Activated CD4-positive, alpha-beta T cell treated with anti-CD3 and anti-CD28 coated beads, Interleukin-2, amount 10 ng/mL, durations not matched to agents 24 days and 14 days (primary cell): ENCODE measurements at places on chromosomes 5 and 9. TPM values are rescaled to one million over a fixed set of nuclear protein-coding genes. Genes with fewer than 3 reads are reported as not detected.
A peak's percentile ranks its signal among the peaks of the same experiment; 100 is the strongest.

SPINK4 gene
- total RNA-seq, result not detected in 2 replicates

LOX gene
- 0.05 TPM in 1 of 2 replicates, not detected in the other for total RNA-seq

SPATA31A3 gene
- total RNA-seq, result not detected in 2 replicates

STX17 gene
- total RNA-seq, result 20.9 and 26.5 TPM in 2 replicates

C9 gene
- total RNA-seq, result not detected in 2 replicates

SLC6A3 gene
- total RNA-seq, result not detected in 2 replicates

DNA sequence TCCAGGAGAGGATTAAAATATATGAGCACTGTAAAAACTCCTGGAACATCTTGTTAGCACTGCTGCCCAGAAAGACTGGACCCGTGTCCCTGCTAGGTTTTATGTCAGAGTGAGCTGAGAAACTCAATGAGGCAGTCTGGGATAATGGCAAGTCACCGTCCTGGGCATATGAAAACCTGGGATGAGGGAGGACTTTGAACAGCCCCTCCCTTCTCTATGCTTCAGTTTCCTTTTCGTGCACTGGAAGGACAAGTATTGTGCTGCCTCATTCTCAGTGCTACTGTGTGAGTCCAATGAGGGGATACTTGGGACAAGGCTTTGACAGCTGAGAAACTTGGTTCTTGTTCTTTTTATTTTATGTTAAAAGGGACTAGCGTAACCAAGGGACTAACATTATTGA lies 143.0 kb upstream of the SHB start:
- H3K4me3 ChIP-seq, result no peak overlapping the region
- H3K4me1 ChIP-seq, result no peaks in the 10 kb centered on the region
- no peak overlapping the region for H3K27ac ChIP-seq
- no peak for DNase-seq

GRCh38 chr9:77554586-77555105 lies 93.5 kb downstream of the GNA14 start:
- no peaks in the 10 kb centered on the region for H3K36me3 ChIP-seq
- no peak overlapping the region for H3K27ac ChIP-seq

- H3K36me3 ChIP-seq, result no peaks in the 10 kb centered on the region
- no peak overlapping the region for H3K27ac ChIP-seq
- no peak overlapping the region for H3K4me3 ChIP-seq
Observed at GRCh38 chr5:103808464-103809106, 246.0 kb upstream of the NUDT12 start.

- H3K36me3 ChIP-seq, result no peaks in the 10 kb centered on the region
- peaks cover 13% of the 10 kb centered on the region for H3K4me1 ChIP-seq
- peak overlapping the region; percentile 81 for H3K4me3 ChIP-seq
- H3K27me3 ChIP-seq, result peaks cover 68% of the 10 kb centered on the region
Observed at GRCh38 chr9:88076286-88077070, 61.8 kb downstream of the SPATA31C2 start.

- peak overlapping the region; percentile 79 for H3K27ac ChIP-seq
- H3K36me3 ChIP-seq, result no peaks in the 10 kb centered on the region
- peak; percentile 88 for DNase-seq
- peaks cover 22% of the 10 kb centered on the region for H3K4me1 ChIP-seq
Observed at GRCh38 chr9:117825609-117826347, 121.6 kb downstream of the TLR4 start.

DNA sequence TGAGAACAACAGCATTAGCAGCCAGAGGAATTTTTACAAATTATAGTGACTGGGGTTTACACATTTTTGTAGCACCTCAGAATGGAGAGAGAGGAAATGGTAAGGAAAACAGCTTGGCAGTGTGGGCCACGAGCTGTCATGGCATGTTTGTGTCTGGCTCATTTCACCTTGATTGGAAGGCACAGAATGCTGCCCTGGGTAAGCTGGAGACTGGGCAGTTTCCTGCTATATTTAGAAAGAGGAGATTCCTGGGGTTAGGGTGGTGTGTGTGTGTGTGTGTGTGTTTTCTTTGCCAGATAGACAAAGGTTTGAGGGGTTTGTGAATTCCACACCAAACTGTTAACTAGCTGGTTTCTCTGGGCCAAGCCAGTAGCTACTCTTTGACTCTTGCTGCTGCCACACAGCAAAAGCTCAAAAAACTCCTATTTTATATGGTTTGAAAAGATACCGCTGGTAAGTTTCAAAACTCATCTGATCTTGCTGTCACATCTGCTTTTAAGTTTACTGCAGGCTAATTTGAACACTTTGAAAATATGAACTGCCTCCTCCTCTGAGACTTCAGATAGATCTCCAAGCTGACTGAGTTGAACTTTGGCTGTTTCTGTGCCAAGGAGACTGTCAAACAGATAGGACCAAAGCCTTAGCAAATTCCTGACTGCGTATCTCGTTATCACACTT lies 9.1 kb downstream of the ARHGAP26 start:
- peaks cover 49% of the 10 kb centered on the region for H3K4me1 ChIP-seq
- H3K27ac ChIP-seq, result no peak overlapping the region
- H3K4me3 ChIP-seq, result no peak overlapping the region
- DNase-seq, result no peak
- H3K36me3 ChIP-seq, result no peaks in the 10 kb centered on the region
- H3K27me3 ChIP-seq, result no peaks in the 10 kb centered on the region

DNA sequence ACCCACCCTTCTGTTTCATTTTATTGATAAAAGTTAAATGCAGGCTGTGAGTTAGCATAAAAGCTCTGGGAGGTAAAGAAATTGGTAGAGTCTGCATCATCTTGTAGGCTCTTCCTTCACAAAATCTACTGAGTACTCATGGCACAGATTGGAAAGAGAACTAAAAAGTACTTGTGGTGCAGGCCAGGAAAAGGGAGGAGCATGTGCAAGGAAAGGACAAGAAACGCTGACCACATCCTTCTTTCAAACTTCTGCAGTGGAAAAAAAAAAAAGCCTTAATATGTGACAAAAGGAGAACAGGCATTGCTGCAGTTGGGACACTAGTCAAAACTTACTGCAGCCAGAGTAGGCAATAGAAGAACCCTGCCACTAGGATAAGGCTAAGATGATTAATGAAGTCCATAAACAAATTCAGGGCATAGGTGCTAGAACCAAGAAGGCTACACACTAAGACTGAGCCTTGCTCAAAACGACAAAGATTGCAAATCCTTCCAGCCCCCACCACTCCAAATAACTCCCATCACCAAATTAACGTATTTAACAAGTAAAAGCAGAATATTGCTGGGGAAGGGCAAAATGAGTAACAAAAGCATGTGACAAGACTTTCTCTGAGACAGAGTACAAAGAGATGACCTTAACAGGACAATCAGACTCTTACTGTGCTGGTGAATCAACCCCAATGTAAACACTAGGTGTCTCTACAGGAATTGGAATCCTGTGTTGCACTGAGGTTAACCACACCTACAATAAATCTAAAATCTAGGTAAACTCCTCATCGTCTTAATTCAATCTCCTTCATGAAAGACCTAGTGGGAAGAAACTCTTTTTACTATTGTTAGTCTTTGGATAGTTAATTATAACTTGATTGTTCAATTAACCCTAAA lies 1024.8 kb downstream of the TLE1 start:
- H3K27ac ChIP-seq, result no peak overlapping the region
- no peaks in the 10 kb centered on the region for H3K27me3 ChIP-seq
- H3K4me3 ChIP-seq, result no peak overlapping the region
- no peaks in the 10 kb centered on the region for H3K36me3 ChIP-seq
- no peaks in the 10 kb centered on the region for H3K4me1 ChIP-seq

DNA sequence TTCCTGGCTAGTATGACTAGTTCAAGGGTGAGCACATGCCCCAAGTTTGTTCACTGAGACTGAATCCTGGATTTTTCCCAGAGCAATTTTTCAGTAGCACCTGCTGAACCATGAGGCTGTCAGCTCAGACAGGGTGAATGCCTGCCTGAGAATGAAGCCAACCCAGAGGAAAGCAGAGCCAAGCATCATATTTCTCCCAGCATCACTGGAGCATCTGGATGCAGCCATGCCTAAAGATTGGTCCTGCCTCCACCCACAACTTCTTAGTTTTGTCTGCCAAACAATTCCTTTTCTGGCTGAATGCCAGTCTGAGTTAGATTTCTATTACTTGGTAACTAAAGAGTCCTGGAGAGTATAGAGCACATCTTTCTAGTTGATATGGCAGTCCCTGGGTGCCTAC lies 343.6 kb downstream of the CSNK1G3 start:
- H3K4me1 ChIP-seq, result no peaks in the 10 kb centered on the region
- no peak overlapping the region for H3K4me3 ChIP-seq
- H3K36me3 ChIP-seq, result no peaks in the 10 kb centered on the region
- no peak overlapping the region for H3K27ac ChIP-seq
- no peak for DNase-seq

DNA sequence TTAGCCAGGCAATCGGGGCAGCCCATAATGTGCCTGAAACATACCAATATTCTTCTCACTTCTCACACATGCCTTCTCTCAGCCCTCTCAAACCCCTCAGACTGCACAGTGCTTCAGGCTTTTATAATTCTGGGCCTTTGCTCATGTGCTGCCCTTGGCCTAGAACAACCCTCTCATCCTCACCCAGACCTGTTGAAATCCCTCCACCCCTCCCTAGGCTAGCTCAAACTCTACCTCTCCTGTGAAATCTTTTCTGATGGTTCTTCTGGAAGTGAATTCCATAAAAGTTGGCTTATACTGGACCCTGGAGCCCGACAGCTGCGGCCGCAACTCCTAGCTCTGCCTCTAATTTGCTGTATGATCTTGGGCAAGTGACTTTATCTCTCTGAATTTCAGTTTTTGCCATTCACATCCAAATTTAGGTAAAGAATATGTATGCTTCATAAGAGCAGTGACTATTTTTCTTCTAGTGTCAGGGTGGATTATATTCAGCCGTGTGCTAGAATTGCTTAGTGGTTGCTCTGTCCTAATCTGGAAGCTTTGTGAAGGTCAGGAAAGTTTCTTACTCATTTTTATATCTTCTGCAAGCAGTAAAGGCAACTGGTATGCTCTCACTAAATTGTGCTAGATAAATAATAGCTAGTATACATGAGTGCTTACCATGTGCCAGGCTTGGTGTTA lies 221.4 kb downstream of the MAPKAP1 start:
- no peak overlapping the region for H3K27ac ChIP-seq
- H3K36me3 ChIP-seq, result peaks cover 2% of the 10 kb centered on the region
- no peak for DNase-seq
- no peaks in the 10 kb centered on the region for H3K4me1 ChIP-seq

- no peak for DNase-seq
- no peak overlapping the region for H3K4me3 ChIP-seq
- H3K27me3 ChIP-seq, result peaks cover 25% of the 10 kb centered on the region
- no peak overlapping the region for H3K27ac ChIP-seq
- peaks cover 9% of the 10 kb centered on the region for H3K36me3 ChIP-seq
Observed at GRCh38 chr9:95815961-95816360, 59.5 kb upstream of the ERCC6L2 start.

- no peak overlapping the region for H3K27ac ChIP-seq
- H3K4me3 ChIP-seq, result no peak overlapping the region
- no peak for DNase-seq
- H3K4me1 ChIP-seq, result peaks cover 22% of the 10 kb centered on the region
Observed at GRCh38 chr5:154047324-154047723, 8.6 kb downstream of the MFAP3 start.

- peaks cover 2% of the 10 kb centered on the region for H3K4me1 ChIP-seq
- H3K4me3 ChIP-seq, result no peak overlapping the region
- no peaks in the 10 kb centered on the region for H3K36me3 ChIP-seq
- H3K27me3 ChIP-seq, result no peaks in the 10 kb centered on the region
Observed at GRCh38 chr5:56360816-56361215, 127.7 kb upstream of the ANKRD55 start.

- no peak for DNase-seq
- H3K4me1 ChIP-seq, result no peaks in the 10 kb centered on the region
- peaks cover 10% of the 10 kb centered on the region for H3K27me3 ChIP-seq
- no peak overlapping the region for H3K4me3 ChIP-seq
- no peaks in the 10 kb centered on the region for H3K36me3 ChIP-seq
Observed at GRCh38 chr9:72615931-72616330, 94.5 kb downstream of the TMC1 start.

DNA sequence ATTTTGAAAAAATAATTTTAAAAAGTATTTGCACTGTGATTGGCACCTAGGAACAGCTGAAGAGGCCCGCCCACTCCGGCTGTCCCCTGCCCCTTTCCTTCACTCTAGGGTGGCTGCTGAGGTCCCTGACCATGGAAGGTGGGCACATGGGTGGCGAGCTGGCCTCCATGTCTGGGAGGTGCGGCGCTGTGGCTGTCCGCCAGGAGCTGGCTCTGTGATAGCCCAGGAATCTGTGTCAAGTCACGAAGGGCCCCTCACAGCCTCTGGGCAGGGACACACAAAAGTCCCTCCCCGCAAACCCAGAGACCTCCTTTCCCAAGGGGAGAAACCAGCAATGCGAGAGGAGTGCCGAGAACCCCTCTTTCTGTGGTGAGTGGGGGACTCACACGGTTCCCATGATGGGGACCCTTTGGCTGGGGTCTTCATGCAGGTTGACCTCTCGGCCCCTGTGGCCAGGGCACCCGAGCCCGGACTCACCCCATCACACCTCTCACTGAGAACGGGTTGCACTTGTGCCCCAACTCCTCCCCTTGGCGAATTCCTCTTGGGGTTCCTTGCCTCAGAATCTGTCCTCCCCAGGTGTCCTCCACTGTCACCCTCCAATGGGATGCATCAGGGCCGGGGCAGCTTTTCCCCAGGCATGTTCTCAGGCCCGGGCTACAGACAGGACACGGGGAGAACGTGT lies 168.0 kb downstream of the GAPVD1 start:
- no peak for DNase-seq
- no peak overlapping the region for H3K27ac ChIP-seq
- no peaks in the 10 kb centered on the region for H3K36me3 ChIP-seq
- H3K4me1 ChIP-seq, result no peaks in the 10 kb centered on the region

- peaks cover 4% of the 10 kb centered on the region for H3K27me3 ChIP-seq
- no peak for DNase-seq
- no peak overlapping the region for H3K27ac ChIP-seq
- no peaks in the 10 kb centered on the region for H3K36me3 ChIP-seq
- peaks cover 8% of the 10 kb centered on the region for H3K4me1 ChIP-seq
- H3K4me3 ChIP-seq, result no peak overlapping the region
Observed at GRCh38 chr5:14327624-14328023, 184.5 kb downstream of the TRIO start.

- no peak overlapping the region for H3K27ac ChIP-seq
- H3K36me3 ChIP-seq, result no peaks in the 10 kb centered on the region
- no peak overlapping the region for H3K4me3 ChIP-seq
- no peak for DNase-seq
- H3K4me1 ChIP-seq, result no peaks in the 10 kb centered on the region
- peaks cover 1% of the 10 kb centered on the region for H3K27me3 ChIP-seq
Observed at GRCh38 chr5:153883854-153884611, 154.7 kb downstream of the FAM114A2 start.

DNA sequence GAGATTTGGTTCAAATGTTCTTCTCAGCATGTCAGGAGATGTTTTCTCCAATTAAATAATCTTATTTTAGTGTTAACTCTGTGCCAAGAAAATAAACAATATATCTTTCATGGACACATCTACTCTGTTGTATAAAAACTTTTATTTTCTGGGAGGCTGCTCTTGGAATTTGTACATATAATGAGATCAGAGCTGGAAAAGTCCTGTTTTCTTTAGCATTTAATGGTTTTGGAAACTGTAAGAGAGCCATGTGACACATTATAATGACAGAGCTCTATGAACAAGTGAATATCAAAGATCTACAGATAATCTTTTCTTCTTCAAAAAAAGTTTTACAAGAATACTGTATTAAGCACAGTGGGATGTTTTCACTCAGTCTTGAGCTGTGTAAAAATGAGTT lies 48.8 kb downstream of the FOXD1 start:
- H3K36me3 ChIP-seq, result no peaks in the 10 kb centered on the region
- no peaks in the 10 kb centered on the region for H3K4me1 ChIP-seq
- no peak overlapping the region for H3K27ac ChIP-seq
- peaks cover 37% of the 10 kb centered on the region for H3K27me3 ChIP-seq
- no peak overlapping the region for H3K4me3 ChIP-seq

- peaks cover 2% of the 10 kb centered on the region for H3K27me3 ChIP-seq
- H3K36me3 ChIP-seq, result no peaks in the 10 kb centered on the region
Observed at GRCh38 chr5:67361932-67362729, 165.5 kb upstream of the CD180 start.
